GM20000 (cell line): ENCODE measurements at places on chromosomes 11 and 22.
A peak's percentile ranks its signal among the peaks of the same experiment; 100 is the strongest.

DNA sequence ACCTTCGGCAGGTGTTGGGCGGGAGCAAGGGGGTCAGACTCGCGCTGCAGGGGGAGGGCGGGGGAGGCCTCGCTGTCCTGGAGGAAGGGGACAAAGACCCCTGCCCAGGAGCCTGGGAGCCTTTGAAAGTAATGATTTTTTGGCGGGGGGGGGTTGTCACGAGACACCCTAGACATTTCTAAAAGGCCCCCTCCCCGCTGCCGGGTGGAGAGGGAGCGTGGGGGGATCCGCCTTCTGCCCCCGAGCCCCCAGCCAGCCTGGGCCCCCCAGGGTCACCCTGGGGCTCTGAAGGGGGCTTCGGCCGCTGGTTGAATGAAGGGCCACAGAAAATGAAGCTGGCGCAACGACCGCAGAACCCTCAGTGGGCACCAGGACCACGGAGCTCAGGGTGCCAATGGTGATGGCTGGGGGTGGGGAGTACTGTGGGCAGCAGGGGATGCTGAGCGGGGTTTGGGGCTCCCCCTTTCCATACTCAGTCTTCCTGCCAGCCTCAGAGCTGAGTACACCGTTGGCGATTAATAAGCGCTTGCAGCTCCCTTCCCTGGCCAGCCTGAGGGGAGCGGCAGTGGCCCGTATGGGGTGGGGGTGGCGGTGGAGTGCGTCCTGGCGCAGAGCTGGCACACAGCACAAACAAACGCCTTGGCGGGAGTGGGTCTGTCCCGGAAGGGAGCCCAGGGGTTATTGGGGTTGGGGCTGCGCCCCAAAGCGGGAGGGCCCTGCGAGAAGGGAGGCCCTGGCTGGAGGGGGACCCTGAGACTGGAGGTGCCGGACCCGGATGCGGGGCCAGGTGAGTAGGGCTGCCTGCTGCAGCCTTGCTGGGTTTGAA is 1.2 kb upstream of the DUSP8 start:
- DNase-seq, result peak; percentile 41

GRCh38 chr11:43418197-43418596 is 59.5 kb downstream of the TTC17 start:
- peak; percentile 6 for DNase-seq

DNA sequence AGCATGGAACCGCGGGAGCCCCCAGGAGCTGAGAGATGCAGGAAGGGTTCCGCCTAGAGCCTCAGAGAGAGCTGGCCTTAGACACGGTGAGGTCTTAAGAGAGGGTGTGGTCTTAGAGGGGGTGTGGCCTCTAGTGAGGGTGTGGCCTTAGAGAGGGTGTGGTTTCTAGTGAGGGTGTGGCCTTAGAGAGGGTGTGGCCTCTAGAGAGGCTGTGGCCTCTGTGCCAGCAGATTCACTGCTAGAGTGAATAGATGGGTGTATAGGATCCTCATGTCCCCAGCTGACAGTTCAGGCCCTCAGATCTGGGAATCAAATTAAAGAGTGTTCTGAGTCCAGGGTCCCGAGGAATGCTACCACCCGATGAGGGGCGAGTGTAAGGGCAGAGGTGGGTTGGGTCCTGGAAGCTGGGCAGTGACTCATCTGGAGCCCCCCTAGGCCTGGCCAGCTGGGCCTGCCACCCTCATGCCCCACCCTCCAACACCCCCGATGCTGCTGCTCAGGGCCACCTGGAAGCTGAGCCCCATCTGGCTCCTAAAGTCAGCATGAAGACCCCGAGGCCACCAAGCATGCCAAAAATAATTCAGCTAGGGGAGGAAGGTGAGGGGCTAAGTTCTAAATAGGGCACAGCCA is 49.5 kb downstream of the IGF2 start:
- DNase-seq, result peak; percentile 49

- peak; percentile 76 for DNase-seq
These were observed 11.1 kb downstream of the POLR3H start for GRCh38 chr22:41532908-41533825.

- DNase-seq, result peak; percentile 35
These were observed 133.6 kb upstream of the C11orf58 start for GRCh38 chr11:16604794-16605388.

- DNase-seq, result no peak
These were observed 191.4 kb downstream of the TENM4 start for GRCh38 chr11:79249295-79249993.

- no peak for DNase-seq
These were observed 32.8 kb upstream of the SLC22A12 start for GRCh38 chr11:64558065-64558745.

DNA sequence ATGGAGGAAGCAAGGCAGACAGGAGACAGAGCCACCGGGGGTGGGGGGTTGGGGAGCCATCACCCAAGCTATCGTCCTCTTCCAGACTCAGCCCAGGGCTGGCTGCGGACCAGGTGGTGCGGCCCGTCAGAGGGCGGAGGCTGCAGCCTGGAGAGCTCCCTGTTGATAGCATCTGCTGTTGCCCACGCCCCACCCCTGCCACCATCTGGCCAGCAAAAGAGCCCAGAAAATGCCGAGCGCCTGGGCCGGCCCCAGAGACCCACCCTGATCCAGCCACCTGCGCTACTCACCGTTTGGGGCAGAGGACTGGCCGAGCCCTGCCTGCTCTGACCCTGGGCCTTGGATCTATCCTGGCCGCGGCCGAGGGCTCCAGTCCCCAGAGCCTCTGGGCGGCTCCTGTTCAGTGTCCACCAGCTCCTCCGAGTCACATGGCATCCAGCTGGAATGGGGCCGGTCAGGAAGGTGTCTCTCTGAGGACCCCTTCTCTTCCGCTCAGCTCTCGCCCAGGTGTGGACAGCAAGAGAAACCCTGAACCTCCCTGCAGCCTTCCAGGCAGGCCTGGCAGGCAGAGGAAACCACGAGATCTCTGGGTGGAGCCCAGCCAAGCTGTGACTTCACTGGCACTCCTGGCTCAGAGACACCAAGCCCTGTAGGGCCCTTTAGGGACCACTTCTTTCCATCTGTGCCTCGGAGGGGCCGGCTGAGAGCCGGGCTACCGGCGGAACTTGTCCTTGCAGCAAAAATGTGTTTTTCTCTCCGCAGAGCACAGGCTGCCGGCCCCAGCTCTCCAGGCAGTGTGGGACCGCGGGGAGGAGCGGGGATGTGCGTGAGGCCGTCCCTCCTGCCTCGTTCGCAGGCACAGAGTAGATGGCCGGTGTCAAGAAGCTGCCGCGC is at the start of gene MRGPRE:
Gene MRGPRE, minus strand, starts transcription at position 567 of the 894 bp plus-strand sequence. CDS start 3,618 bp downstream, outside the sequence.
- no peak for DNase-seq

DNA sequence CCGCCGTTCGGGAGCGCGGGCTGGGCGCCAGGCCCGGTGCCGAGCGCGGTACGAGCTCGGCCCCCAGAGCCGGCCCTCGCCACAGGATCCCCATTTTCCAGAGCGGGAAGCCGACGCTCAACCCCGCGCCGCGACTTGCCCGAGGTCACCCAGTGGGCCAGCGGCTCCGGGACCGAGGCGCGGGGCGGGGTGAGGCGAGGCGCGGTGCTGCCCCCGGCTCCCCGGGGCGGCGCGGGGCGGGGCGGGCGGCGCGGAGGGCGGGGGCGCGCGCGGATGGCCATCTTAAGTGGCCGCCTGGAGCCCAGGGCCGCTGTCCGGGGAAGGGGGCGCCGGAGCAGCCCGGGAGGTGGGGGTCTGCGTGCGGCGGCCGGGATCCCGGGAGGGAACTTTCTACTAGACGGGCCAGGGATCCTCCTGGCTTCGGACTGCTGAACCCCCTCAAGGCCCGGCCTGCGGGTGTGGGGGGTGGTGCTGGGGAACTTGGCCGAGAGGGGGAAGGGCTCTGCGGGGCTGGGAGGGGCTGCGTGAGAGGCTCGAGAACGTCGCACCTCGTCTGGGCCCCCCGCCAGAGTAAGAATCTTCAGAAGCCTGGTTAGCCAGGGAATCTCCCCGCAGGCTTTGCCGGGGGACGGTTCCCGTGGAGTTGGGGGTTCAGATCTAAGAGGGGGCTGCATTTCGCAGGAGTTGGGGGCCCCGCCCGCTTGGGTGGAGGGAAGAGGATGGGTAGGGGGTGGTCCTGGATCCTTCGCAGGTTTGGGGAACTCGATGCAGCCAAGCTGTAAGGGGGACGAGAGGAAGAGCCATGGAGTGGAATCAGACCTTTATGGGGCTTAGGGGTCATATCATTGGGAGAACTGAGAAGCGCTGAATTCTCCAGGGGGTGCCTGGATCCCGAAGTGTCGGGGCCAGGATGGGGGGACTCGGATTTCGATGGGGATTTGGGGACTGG is 678 bp upstream of the INPPL1 start:
- DNase-seq, result peak; percentile 86

DNA sequence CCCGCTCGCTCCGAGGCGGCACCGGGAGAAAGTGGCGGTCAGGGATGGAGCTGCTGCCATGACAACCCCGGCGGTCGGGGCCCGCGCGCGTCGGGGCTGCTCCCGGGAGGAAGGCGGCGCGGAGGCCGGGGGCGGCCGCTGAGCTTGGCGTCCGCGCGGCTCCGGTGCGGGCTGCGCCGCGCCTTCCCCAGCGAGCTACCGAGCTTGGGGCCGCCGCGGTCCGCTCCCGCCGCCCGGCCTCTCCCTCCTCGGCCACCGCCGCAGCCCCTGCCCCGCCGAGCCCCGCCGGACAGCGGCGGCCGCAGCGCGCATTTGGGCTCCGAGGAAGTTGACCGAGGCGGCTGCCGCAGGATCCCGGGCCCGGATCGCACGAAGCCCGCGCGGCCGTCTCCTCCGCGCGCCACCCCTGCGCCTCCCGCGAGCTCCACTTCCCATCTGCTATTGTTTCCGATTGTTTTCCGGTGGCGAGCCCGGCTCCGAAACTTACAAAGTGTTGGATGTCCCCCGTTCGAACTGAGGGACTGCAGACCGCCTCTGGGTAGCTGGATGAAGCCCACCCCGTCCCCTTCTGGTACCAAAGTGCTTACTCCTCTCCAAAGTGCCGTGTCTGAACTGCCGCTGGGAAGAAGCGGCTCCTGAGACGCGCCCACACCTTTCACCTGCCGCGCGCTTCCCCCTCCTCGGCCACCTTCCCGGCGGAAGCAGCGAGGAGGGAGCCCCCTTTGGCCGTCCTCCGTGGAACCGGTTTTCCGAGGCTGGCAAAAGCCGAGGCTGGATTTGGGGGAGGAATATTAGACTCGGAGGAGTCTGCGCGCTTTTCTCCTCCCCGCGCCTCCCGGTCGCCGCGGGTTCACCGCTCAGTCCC is 540.3 kb downstream of the NTM start:
- peak; percentile 52 for DNase-seq

GRCh38 chr11:116732271-116733042 is 40.3 kb downstream of the BUD13 start:
- peak; percentile 86 for DNase-seq

DNA sequence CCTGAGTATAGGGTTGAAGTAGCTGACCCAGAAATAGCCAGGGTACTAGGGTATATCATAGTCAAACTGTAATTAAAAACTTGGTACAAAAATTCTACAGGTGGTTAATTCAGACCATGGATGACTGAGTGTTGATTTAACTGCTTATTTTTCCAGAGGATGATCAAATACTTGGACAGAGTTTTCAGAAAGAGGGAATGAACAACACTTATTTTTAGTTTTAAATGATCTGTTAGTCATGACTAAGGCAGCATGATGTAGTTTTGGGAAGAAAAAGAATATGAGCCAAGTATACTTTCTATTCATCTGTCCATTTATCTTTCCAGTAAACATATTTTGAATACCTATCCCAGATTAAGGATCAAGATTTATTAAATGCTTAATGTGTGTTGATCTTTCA is 19.8 kb upstream of the CCDC89 start:
- no peak for DNase-seq

GRCh38 chr11:14362611-14363010 is 3.6 kb upstream of the RRAS2 start:
- no peak for DNase-seq

GRCh38 chr11:129278586-129279319 is 86.6 kb upstream of the ARHGAP32 start:
- DNase-seq, result peak; percentile 28

DNA sequence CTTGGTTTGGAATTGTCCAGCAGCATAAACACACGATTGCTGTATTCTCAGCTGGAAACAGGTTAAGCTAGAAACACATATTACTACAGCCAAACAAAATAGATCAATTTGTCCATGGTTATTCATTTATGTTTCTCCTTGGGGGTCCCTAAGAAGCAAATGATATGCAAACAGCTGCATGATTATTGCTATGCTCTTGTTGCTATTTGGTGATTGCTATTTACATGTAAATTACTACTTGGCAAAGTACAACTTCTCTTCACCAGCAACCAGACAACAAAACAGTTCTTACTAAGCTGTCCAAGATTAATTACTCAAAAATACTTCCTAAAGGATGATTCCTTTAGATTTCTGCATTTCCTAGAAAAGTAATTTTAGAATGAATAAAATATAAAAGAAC is 567.9 kb upstream of the ARHGAP42 start:
- DNase-seq, result no peak

GRCh38 chr11:128493570-128493965 is 93.8 kb downstream of the ETS1 start:
- DNase-seq, result no peak
